Activated B cell treated with CpG ODN at 0.5 μM for 24 hours (primary cell): ENCODE measurements at places on chromosomes 12 and 14. TPM values are rescaled to one million over a fixed set of nuclear protein-coding genes. Genes with fewer than 3 reads are reported as not detected.

DNA sequence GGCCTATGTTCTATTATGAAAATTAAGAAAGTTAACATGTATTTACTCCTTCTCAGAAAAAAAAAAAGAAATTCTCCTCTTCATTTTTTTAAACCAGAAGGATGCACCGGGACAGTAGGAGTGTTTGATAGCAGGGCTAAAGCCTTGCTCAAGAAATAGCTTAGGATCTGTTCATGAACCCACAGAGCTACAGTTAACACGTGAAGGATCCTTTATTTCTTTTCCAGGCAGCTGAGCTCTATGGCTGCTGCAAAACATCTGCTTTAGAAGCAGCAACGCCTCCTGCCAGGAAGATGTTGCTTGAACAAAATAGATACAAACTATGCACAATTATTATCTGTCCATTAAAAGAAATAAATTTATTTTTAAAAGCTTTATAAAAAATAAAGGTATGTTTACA lies 254.8 kb downstream of the PRKD1 start:
- no peak overlapping the region for H3K4me3 ChIP-seq
- DNase-seq, result no peak
- no peaks in the 10 kb centered on the region for H3K27me3 ChIP-seq
- no peaks in the 10 kb centered on the region for H3K4me1 ChIP-seq
- H3K36me3 ChIP-seq, result no peaks in the 10 kb centered on the region
- H3K27ac ChIP-seq, result no peak overlapping the region

GRCh38 chr12:102642199-102642598 lies 161.8 kb upstream of the IGF1 start:
- no peaks in the 10 kb centered on the region for H3K36me3 ChIP-seq
- H3K4me3 ChIP-seq, result no peak overlapping the region
- no peaks in the 10 kb centered on the region for H3K4me1 ChIP-seq
- H3K27me3 ChIP-seq, result peaks cover 3% of the 10 kb centered on the region

- DNase-seq, result no peak
- no peaks in the 10 kb centered on the region for H3K4me1 ChIP-seq
- peaks cover 35% of the 10 kb centered on the region for H3K36me3 ChIP-seq
- H3K27ac ChIP-seq, result no peak overlapping the region
These were observed 17.4 kb upstream of the B4GALNT3 start for GRCh38 chr12:442235-442884.

Gene ABCB9
- 2.0 and 4.6 TPM in 2 replicates for total RNA-seq

Gene GPRC5D
- 0.35 and 0.44 TPM in 2 replicates for total RNA-seq

Gene IFNG-AS1
- 2.0 and 3.2 TPM in 2 replicates for total RNA-seq

Gene MMP14
- total RNA-seq, result 3.4 and 4.1 TPM in 2 replicates

Gene CD163L1
- total RNA-seq, result 0.58 and 0.88 TPM in 2 replicates
